ENCODE measurements at places on chromosomes 11 and 22.

DNA sequence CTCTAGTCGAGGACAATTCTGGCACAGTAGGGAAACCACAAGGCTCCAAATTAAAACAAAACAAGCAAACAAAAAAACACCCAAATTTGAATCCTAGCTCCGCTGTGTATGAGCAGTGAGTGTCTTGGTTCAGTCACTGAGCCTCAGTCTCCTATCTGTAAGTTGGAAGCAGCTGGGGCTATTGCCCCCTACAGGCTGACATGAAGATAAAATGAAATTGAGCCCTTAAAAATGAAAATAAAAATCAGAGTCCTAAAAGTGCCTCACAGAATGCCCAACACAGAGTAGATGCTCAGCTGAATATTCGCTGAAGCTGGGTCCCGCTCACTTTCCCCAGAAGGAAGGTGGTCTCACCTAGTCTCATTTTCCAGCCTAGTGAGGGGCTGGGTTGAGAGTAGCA lies 65.2 kb downstream of the PDE2A start:
- DNase-seq: no peak

DNA sequence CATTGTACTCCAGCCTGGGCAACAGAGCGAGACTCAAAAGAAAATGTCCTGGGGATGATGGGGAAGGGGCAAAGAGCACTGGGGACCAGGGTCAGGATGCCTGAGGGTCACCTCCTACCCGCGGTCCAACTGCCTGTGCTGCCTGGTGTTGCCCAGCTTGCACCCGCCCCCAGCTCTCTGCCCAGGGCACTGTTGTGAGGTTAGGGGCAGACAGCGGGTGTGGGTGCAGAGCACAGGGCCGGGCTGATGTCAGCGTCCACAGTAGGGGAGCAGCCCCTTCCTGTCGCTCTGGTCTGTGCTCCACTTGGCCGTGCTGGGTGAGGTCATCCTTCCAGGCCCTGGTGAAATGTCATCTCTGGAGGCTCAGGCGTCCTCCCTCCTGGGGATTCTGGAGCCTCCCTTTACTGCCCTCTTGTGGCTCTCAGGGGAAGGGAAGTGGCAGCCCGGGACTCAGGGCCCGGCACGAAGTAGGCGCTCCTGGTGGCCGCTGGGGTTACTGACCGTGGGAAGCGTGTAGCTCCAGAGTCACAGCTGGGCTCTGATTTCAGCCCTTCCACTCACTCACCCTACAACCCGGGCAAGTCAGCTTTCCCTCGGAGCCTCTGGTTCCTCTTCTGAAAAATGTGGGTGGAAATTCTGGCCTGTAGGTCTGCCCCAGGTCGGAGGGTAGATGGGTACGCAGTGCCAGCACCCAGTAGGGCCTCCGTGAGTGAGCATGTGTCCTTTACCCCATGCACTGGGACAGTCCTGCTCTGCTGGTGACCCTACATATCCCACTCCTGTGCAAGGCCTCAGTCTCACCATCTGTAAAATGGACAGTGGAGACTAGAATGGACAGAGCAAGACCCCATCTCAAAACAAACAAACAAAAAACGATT lies 17.3 kb upstream of the PRR5 start:
- no peak for DNase-seq

GRCh38 chr11:120606211-120607010 lies 94.9 kb downstream of the GRIK4 start:
- no peak for DNase-seq

GRCh38 chr11:57276169-57276970 lies 39.3 kb upstream of the APLNR start:
- DNase-seq: no peak

GRCh38 chr22:18067548-18068341 lies 10.0 kb upstream of the PEX26 start:
- DNase-seq: no peak

DNA sequence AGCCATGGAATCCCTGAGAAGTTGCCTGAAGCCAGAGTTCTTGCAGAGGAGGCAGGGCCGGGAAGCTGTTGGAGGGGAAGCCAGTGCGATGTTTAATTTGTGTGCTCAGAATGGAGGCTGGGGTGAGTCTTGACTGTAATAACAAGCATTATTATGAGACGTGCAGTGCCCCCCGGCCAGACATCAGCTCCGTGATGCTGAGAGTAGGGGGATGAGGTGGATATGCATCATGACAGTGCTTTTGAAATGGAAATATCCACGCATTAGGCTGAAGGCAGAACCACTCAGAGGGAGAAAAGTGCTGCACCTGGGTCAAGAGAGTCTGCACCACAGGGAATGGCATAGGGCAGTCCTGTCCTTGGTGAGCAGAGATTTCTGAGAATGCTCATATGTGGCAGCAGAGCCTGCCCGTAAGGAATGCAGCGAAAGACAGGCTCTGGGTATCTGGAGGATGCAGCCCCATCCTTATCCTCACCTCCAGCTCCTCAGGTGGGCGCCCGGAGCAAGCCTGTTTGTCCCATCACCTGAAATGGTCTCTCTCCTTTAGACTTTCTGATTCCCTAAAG lies 37.6 kb upstream of the SEZ6L start:
- no peak for DNase-seq

GRCh38 chr11:33375688-33376311 lies 118.6 kb downstream of the HIPK3 start:
- DNase-seq: no peak
